ENCODE measurements at places on chromosomes 7 and 10.

DNA sequence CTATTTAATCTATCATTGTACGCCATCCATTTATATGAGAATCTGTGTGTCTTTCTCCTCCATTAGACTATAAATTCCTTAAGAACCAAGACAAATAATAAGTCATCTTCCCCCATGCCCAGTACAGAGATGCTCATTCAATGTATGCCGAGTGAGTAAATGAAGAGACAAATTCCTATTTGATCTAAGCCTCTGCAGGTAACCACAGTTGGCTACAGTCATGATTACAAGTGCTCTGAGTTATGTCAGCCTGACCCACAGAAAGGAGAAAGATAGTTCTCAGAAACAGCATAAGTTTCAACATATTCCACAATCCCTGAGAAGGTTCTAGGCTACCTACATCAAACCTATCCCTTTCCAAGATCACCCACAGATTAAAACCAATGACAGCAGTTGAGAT is 46.1 kb downstream of the MPP7 start:
- DNase-seq, result no peak

- DNase-seq, result no peak
Observed at GRCh38 chr7:99201027-99201426, 6.9 kb downstream of the KPNA7 start.

GRCh38 chr7:103702982-103703381 is 257.0 kb upstream of the SLC26A5 start:
- DNase-seq, result no peak

DNA sequence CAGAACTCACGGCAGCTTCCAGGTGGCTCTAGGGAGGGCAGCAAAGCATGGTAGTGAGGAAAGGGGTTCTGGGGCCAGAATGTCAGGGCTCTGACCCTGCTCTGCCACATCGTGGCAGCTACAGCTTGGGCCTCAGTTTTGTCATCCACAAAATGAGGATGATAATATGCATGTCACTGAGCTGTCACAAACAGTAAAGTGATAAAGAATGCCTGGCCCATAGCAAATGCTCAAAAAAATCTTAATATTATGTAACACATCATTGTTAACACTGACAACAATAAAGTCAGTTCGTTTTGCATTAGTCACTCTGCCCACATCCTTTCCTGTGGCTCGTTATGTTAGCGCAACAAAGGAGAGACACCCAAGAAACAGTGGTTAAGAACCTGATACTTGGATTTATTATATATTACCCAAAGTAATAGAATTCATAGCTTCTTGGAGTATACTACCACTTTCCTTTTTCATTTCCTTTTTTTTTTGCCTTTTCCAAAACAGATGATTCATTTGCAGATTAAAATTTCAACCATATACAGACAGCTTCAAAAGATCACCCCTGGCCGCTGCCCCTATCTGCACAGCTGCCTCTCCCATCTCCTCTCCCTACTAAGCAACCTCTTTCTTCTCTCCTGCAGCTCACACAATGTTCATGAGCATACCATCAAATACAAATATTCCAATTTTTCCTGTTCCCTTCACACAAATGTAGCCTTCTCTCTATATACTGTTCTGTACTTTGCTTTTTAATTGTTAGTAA is 45.5 kb upstream of the DDC start:
- no peak for DNase-seq

- no peak for DNase-seq
Observed at GRCh38 chr7:34471844-34472243, 186.2 kb upstream of the NPSR1 start.

- DNase-seq, result no peak
Observed at GRCh38 chr7:105905910-105906568, 29.6 kb upstream of the ATXN7L1 start.
